Hematopoietic multipotent progenitor cell treated with erythropoietin and hydrocortisone succinate and interleukin-3 and kit ligand, for 6 days (in vitro differentiated cells): ENCODE measurements at places on chromosomes 16 and 17.

DNA sequence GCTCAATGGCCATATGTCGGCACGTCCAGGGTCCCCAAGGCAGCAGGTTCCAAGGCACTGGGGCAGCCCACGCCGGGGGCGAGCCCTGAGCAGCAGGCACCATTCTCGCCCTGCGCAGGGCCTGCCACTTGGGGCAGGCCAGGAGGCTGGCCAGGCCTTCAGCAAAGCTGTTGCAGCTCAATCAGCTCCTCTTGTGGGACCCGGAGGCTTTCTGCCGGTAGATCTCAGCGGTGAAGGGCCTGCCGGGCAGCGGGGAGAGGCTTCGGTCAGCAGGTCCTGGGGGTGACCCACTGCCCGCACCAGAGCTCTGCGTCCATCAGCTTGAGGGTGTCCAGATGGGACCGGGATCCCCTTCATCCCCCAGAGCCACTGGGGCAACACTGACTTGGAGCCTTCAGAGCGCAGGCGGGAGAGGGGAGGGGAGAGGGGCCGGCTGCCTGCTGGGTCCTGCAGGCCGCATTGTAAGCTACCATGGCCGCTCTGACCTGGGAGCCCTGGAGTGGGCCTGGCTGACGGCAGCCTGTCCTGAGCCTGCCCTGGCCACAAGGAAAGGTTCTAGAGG is 9.5 kb upstream of the RASD1 start:
- no peak for DNase-seq

DNA sequence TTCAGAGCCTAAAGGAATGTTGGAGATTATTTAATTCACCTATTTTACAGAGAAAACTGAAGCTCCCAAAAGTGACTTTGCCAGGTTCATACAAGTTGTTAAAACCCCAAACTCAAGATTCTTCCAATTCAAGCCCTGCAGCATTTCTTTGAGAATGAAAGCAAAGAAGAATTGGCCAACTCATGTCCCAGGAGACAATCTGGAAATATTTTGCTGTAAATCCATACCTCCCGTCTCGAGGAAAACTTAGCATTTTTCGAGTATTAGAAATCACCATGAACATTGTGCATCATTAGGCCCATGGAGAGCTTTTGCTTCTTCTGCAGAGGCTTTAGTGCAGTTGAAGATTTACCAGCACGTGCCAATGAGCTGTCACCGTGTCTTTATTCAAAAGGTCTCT is 176.4 kb upstream of the KCNJ16 start:
- no peak for DNase-seq

- DNase-seq = no peak
These were observed 579.1 kb upstream of the RBFOX1 start for GRCh38 chr16:6753553-6753952.

DNA sequence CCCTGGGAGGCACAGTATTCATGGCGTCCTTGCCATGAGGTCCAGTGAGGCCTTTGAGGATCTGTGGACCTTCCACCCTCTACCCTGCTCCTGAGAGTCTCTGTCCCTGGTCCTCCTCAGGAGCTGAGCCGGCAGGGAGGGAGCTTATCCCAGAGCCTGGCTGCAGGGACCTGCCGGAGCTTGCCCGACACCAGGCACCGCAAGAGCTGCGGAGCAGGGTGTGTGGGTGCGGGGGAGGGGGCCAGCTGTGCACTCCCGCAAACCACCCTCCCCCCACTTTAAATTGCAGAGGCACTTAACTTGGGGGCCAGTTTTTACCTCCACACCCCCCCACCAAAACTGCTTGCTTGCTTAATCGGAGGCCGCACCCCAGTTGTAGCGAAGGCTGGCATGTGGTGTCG is 609 bp upstream of the ZNF750 start:
- DNase-seq = no peak

DNA sequence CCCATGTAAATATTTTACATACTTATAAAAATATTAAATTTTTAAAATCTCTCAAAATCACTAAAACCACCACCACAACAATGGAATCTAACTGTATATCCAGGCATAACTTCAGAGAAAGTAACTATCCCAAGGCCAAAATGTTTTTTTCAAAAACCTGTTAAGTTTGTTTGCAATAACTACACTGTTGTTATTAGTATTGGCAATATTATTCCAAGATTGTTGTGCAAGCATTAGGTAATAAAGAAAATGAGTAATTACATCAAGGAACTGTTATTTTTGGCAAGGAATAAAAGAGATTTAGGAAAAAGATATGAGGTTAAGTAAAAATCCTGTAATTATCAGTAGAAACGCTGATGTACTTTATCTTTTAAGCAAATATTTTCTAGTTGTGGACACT is 3.4 kb upstream of the KRTAP4-12 start:
- DNase-seq = no peak

DNA sequence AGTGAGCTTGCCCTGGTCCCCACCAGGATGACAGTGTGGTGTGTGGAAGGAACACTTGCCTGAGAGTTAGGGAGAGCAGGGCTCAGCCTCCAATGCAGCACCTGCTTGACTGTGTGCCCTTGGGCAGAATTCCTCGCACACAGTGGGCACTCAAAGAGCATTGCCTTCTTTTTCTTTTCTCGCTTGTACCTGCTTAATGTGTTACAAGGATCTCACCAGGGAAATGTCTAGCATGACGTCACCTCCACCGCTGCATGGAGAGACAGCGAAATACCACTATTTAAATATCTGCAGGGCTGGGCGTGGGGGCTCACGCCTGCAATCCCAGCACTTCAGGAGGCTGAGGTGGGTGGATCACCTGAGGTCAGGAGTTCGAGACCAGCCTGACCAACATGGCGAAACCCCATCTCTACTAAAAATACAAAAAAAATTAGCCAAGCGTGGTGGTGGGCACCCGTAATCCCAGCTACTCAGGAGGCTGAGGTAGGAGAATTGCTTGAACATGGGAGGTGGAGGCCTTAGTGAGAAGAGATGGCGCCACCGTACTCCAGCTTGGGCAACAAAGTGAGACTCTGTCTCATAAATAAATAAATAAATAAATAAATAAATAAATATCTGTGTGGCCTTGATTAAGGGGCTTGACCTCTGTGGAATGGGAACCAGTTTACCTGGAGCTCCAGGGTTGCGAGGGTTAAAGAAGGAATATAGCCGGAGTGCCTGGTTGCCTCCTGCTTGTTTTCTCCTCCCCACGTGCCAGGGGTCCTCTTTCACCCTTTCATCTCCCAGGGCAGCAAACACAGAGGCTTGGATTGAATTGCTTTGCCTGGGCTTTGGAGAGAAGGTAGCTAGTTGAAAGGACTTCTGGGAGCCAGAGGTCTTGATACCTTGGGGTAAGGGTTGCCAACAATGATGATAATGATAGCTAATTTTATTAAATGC is 16.3 kb downstream of the SNX29 start:
- no peak for DNase-seq

- DNase-seq = no peak
These were observed 5.1 kb upstream of the C17orf113 start for GRCh38 chr17:42055496-42055895.

GRCh38 chr17:43740541-43740940 is 18.1 kb downstream of the SOST start:
- no peak for DNase-seq

- DNase-seq = no peak
These were observed 56.0 kb downstream of the ABAT start for GRCh38 chr16:8730335-8730915.

DNA sequence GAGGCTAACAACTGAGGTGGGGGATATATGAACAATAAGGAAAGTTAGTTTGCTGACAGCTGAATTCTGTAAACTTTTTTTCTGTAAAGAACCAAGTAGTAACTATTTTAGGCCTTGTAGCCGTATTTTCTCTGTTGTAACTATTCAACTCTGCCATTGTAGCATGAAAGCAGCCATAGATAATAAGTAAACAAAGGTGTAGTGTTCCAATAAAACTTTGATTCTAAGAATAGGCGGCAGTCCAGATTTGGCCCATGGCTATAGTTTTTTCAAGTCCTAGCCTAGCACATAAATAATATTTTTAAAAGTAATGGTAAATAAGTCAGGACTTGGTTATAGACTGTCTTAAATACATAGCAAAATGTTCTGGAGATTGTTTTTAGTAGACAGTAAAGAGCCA is 142.0 kb downstream of the STXBP4 start:
- DNase-seq = no peak

- DNase-seq = no peak
These were observed 4.2 kb upstream of the ALOX15 start for GRCh38 chr17:4645642-4646041.

DNA sequence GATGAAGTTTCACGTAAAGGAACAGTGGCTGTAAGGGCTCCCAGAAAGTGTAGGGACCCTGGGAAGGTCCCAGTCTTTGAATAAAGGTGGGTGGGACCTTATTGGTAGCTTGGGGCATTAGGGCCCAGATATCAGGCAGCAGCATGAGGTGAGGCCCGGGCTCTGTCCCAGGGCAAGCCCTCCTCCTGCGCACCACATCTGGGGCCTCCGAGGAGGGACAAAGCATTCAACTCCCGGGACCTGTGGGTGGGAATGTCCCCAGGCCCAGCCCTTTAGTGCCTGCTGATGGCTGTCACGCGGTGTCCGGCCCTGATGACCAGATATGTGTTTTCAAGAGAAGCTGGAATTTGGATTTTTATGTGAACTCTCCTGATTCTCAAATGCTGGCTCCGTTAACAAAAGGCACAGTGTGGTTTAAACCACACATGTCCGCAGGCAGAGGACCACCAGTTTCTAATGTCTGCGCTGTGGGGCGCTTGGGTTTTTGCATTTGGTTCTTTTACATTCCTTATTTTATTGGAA is 30.4 kb downstream of the RAI1 start:
- no peak for DNase-seq

DNA sequence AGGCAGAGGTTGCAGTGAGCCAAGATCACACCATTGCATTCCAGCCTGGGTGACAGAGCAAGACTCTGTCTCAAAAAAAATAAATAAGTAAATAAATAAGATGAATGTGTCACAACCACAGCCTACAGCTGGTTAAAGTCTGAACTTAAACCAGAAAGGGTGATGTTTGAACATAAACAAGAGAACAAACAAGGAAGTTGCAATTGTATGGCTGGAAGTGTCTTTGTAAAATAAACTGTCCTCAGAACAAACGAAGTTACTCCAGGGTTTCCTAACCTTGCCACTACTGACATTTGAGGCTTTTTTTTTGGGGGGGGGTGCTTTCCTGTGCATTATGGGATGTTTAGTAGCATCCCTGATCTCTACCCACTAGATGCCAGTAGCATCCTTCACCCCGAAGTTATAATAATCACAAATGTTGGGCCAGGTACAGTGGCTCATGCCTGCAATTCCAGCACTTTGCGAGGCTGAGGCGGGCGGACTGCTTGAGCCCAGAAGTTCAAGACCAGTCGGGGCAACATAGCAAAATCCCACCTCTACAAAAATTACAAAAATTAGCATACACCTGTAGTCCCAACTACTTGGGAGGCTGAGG is 119.2 kb downstream of the XYLT1 start:
- DNase-seq = no peak

- no peak for DNase-seq
These were observed 28.5 kb downstream of the SMIM36 start for GRCh38 chr17:55482591-55483389.

- no peak for DNase-seq
These were observed 212.3 kb downstream of the SHISA9 start for GRCh38 chr16:13113741-13114140.

- no peak for DNase-seq
These were observed 42.2 kb downstream of the TBCD start for GRCh38 chr17:82793974-82794630.

DNA sequence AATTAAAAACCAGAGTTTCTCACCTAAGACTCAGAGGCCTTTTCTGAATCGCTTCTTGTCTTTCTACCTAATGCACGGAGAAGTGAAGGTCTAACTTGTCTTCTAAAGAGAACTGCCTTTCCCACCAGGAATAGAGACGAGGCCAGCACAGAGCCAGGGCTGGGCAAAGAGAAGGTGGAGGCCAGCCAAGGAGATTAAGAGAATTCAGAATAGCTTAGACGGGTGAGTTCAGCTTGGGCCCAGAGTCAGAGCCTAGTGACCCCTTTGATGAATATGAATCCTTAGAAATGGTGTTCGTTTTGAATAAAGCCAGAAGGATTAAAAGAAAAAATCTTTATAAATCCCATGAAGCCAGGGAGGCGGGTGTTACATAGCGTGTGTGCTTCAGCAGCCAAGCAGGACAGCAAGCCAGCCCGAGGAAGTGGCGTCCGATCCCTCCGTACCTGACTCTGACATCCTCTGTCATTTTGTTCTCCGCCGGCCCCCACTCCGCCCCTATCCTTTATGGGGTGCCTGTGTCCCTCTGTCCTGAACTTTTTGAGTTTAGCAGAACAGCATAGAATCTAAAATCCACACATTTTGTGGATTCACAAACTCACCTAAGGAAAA is 7.4 kb downstream of the GSG1L2 start:
- no peak for DNase-seq

DNA sequence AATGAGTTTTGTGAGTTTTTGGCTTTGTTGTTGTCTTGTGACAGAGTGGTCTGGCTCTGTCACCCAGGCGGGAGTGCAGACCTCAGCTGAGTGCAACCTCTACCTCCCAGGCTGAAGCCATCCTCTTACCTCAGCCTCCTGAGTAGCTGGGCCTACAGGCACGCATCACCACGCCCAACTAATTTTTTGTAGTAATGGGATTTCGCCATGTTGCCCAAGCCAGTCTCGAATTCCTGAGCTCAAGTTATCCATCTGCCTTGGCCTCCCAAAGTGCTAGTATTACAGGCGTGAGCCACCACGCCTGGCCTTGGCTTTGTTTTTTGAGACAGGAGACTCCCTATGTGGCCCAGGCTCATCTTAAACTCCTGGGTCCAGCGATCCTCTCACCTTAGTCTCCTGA is 15.1 kb downstream of the CRK start:
- no peak for DNase-seq

DNA sequence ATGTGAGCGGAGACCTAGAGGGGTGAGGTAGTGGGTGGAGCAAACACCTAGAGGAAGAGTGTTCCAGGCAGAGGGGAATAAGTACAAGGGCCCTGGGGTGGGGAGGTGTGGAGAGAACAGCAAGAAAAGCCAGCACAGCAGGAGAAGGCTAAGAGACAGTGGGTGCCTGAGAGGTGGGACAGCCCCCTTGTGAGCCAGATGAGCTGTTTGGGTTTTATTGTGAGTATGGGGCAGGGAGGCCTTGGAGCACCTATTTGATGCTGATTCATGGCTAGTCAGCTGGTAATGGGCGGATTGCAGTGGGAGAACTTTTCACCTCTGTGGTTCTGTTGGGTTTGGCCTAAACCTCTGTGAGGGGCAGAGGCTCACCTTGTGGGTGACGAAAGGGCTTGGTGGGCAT is 68.4 kb downstream of the ABCC1 start:
- DNase-seq = no peak
